Heart left ventricle (tissue), 16 donors: ENCODE measurements at places on chromosomes 6 and 20. TPM values are rescaled to one million over a fixed set of nuclear protein-coding genes. Genes with fewer than 3 reads are reported as not detected.

GRCh38 chr6:56291302-56291917 lies 44.0 kb upstream of the COL21A1 start:
- no peak for DNase-seq

- DNase-seq = no peak
These were observed 15.4 kb upstream of the L3MBTL1 start for GRCh38 chr20:43492101-43492500.

DNA sequence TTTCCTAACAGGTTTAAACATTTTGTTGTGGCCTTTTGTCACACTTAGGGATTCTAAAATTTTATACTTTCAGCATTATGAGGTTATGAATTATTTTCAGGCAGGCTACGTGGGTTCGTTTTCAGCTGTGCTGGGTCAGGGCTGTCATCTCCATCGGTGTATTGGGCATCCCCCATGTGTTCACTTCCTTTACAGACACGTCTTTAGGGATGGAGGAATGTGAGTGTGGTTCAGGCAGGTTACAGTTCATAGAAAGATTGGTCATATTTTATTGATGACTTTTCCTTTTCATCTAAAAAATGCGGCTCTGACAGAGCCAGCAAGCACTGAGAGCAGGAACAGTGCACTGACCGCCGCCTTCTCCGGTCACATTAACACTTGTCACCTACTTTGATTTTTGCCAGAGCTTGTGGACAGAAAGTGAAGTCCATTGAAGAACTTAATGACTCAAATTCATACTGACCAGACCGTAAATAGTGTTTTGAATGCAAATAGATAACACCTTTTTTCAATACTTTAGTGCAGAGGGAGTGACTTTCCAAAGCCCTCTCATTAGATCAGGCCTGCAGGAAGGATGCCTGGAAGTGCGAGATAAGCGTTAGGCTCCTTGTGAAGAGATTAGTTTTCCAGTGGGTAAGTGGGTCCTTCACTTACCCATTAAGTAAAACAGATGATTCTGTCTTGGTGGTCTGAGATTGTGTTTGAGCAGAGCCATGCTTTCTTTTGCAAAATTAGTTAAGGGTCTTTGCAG lies 113.1 kb downstream of the TIAM2 start:
- DNase-seq = no peak

DNA sequence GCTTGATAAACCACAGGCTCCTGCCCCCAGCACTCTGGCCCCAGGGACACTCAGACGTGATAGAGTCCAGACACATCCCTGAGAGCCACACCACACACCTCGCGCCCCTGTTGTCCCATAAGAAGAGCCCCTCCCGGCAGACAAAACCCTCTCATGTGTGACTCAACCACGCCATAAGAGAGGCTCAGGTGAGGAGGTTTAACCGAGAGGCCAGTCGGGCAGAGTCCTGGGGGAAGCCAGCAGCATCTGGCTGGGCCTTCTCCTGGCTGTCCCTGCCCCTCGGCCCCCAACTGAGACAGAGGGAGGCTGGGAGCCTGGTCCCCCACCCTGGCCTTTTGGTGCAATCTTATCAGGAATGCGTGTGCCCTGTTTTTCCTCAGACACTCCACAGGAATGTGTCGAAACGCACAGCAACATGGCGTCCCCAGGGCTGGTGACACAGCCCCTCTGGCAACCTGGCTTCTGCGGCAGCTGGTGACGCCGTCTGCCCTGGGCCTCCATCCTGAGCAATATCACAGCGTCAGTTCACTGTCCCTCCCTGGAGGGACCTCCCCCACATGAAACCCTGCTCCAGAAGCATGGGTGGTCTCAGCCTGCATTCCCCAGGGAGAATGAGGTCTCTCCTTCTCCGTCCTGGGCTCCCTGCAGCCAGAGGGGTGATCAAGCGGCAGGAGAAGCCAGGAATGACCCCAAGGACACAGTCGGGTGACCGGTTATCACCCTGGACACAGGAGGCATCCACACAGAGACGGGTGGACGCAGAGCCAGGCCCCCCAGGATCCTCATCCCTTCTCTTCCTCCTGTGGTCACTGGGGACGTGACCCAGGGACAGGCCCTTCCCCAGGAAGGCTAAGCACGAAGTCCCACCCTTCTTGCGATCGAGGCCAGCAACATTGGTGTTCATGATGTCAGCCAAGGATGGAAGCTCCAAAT lies 156.6 kb upstream of the AFDN start:
- no peak for DNase-seq

DNA sequence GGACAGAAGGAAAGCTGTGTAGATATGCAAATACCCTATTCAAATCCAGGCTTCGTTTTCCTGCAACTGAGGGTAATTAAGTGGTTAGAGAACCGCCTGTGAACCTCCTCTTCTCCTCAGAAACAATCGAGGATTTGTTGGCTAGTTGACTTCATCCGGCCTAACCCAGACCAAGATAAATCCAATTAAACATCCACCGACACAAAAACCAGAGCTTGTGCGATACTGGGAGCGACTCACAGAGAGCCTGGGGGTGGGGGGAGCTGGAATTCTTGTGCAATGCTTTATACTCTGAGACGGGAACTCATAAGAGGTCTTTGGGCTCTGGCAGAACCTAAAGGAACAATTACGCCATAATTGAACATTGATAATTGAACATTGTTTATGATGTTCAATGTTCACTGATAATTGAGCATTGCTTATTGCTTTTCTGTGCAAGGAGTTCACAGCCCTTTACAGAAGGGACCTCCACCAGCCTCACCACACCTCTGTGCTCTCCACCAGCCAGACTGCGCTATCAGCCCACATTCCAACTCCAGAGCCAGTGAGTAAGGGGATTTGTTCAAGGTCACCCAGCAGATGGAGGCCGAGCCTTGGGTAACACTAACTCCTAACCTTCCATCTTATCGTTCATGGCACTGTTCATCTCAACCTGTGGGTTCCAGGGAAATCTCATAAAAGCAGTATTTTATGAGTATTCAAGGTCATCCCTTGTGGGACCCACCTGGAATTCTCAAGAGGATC lies 429.6 kb upstream of the JARID2 start:
- no peak for DNase-seq

Gene RNF39
- polyA plus RNA-seq = not detected

Gene HECA
- polyA plus RNA-seq = 16.5 TPM

DNA sequence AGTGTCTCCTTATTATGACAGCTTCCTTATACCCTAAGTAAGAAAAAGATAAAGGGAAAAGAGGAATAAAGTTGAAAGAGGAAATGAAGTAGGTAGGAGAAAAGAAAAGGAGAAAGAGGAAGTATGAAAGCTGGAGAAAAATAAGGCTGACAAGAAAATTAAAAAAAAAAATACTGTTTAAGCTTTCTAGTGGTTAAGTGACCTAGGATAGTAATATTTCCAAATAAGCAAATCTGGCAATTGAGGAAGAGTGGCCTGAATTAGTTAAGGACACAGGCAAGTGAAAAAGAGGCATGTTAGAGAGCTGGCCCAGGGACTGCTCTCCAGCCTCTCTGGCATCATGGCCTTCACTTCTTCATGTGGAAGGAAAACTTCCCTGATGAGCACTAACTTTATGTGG lies 76.5 kb upstream of the ADGRF1 start:
- no peak for DNase-seq

DNA sequence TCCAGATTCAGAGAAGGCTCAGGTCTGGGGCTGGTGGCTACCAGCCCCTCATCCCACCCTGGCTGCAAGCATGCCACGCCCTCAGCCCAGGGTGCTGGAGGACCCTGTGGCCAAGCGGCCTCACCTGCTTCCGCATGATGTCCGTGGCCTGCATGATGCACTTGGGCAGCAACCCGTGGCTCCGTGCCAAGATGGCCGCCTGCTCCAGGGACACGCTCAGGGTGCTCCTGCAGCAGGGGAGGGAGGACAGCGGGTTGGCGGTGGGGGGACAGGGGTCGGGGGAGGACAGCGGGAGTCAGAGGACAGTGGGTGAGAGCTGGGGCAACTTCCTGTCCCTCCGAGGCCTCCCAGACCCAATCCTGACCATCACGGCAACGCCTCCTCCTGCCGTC lies 200.1 kb downstream of the PREX1 start:
- no peak for DNase-seq
